Neural progenitor cell (in vitro differentiated cells): ENCODE measurements at places on chromosomes 3 and 15. TPM values are rescaled to one million over a fixed set of nuclear protein-coding genes. Genes with fewer than 3 reads are reported as not detected.

GRCh38 chr15:92083190-92083589 is 229.7 kb downstream of the SLCO3A1 start:
- H3K36me3 ChIP-seq = no peaks in the 10 kb centered on the region
- DNase-seq = no peak
- no peaks in the 10 kb centered on the region for H3K4me1 ChIP-seq
- H3K4me3 ChIP-seq = no peak overlapping the region
- H3K27ac ChIP-seq = no peak overlapping the region
- H3K27me3 ChIP-seq = no peaks in the 10 kb centered on the region

DNA sequence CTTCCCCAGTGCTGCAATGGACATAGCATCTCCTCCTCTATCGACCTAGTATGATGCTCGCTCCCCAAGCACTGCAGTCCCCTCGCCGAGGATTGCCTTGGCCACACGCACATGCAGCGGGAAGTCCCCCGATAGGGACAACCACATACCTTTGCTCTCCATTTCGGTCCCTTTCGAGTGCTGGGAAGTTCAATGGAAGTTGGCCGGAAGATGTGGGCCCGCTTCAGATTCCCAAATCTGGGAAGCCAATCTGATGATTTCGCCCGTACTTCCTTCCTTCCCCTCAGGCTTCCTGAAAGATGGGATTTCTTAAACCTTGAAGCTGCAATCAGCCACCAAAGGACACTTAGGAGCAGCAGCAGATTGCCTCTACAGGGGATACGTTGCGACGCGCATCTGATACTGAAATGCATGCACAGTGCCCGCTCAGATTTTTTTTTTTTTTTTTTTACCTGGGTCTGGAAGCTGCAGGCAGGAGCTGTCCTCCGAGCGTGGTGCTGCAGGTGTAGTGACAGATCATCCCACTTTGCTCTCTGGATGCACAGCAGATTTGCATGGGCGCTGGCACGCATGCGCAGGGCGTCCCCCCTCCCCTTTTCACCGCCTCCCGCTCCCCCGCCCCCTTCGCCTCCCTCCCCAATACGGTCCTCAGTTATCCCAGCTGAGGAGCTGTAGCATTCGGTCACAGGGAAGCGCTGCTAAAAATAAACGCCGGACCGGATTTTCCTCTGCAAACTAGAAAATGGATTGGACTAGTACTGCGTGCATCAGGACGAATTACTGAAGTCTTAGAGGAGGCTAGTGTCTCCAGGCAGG is at the start of gene FGF12:
Gene FGF12, minus strand, starts transcription at position 510 of the 816 bp plus-strand sequence.
- peaks cover 7% of the 10 kb centered on the region for H3K27me3 ChIP-seq
- H3K4me1 ChIP-seq = peaks cover 4% of the 10 kb centered on the region
- H3K36me3 ChIP-seq = no peaks in the 10 kb centered on the region
- peak; percentile 96 for DNase-seq
- no peak within 1 kb of the TSS for H3K27ac ChIP-seq

RASGRF1 gene
- total RNA-seq = 0.22 and 0.59 TPM in 2 replicates

CAMK2N2 gene
- total RNA-seq = 0.71 TPM in 1 of 2 replicates, not detected in the other

DNA sequence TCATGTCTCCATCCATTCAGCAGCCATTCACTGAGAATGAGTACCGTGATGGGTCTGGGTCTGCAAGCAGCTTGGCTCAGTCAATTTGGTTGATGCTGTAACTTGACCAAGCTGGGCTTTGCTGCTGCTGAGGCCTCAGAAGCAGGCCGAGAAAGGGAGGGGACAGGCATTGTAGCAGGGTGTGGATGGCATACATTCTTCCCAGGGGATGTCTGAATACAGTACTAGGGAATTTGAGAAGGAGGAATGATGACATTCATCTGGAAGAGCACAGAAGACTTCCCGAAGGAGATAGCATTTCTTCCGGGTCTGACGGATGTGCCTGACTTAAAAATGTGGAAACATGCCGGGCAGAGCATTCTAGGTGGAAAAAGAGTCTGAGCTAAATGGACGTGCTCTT is 105.3 kb upstream of the ADPGK start:
- DNase-seq = no peak
- no peaks in the 10 kb centered on the region for H3K36me3 ChIP-seq
- H3K4me1 ChIP-seq = no peaks in the 10 kb centered on the region
- no peak overlapping the region for H3K27ac ChIP-seq
- no peaks in the 10 kb centered on the region for H3K27me3 ChIP-seq

DNA sequence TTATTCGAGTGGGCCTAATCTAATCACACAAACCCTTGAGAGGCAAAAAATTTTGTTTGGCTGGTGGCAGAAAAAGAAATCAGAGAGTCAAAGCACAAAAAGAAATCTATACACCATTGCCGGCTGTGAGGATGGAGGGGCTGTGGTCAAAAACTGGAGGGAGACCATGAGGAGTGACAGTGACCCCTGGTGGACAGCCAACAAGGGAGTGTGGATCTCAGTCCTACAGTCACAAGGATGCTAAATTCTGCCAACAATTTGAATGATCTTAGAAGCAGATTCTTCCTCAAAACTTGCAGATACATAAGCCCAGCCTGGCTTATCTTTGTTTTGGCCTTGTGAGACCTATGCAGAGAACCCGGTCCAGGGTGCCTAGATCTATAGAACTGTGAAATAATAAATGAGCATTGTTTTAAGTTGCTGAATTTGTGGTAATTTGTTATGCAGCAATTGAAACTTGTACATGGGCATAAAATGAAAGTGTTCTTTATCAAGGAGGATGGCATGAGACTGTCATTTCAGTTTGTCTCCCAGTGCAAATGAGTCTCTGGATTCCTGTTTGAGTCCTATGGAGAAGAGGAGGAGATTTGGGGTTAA is 103.0 kb upstream of the ARHGEF26 start:
- no peaks in the 10 kb centered on the region for H3K27me3 ChIP-seq
- H3K36me3 ChIP-seq = no peaks in the 10 kb centered on the region
- peak; percentile 76 for DNase-seq
- H3K27ac ChIP-seq = no peak overlapping the region
- no peak overlapping the region for H3K4me3 ChIP-seq
- no peaks in the 10 kb centered on the region for H3K4me1 ChIP-seq

DNA sequence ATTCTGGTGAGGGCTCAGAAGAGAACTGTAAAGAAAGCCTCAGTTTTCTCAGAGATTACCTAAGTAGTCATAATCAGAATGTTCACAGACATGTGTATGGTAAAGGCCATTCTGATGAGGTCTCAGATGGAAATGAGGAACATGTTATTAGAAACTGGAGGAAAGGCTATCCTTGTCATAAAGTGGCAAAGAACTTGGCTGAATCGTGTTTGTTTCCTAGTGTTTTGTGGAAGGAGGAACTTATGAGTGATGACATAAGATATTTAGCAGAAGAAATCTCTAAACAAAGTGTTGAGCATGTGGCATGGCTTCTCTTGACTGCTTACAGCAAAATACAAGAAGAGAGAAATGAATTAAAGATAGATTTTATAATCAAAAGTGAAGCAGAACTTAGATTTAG is 12.8 kb upstream of the KLHL40 start:
- no peaks in the 10 kb centered on the region for H3K27me3 ChIP-seq
- no peaks in the 10 kb centered on the region for H3K36me3 ChIP-seq
- no peak overlapping the region for H3K27ac ChIP-seq
- no peaks in the 10 kb centered on the region for H3K4me1 ChIP-seq
- no peak overlapping the region for H3K4me3 ChIP-seq

GRCh38 chr3:133868186-133868585 is 27.5 kb downstream of the RAB6B start:
- DNase-seq = no peak
- no peak overlapping the region for H3K4me3 ChIP-seq
- H3K4me1 ChIP-seq = peaks cover 10% of the 10 kb centered on the region

ZDHHC23 gene
- 1.7 and 2.4 TPM in 2 replicates for total RNA-seq

DNA sequence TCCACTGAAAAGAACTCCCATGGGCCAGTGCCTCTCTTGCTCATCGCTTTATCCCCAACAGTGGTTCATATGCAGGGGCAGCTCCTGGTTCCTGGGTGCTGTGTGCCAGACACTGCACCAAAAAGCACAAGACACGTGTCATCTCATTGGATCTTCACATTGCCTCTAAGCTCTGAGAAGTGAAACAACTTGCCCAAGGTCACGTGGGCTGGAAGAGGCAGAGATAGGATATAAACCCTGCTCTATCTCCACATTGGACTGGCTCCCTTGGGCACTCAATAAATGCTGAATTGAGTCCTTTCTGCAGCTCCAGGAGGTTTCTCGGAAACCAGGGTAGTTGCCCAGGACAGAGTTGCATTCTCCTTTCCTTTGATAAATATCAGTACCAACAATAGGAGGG is 88.1 kb downstream of the SRGAP3 start:
- DNase-seq = no peak
- H3K4me3 ChIP-seq = no peak overlapping the region
- no peaks in the 10 kb centered on the region for H3K27me3 ChIP-seq
- H3K4me1 ChIP-seq = peaks cover 19% of the 10 kb centered on the region

DNA sequence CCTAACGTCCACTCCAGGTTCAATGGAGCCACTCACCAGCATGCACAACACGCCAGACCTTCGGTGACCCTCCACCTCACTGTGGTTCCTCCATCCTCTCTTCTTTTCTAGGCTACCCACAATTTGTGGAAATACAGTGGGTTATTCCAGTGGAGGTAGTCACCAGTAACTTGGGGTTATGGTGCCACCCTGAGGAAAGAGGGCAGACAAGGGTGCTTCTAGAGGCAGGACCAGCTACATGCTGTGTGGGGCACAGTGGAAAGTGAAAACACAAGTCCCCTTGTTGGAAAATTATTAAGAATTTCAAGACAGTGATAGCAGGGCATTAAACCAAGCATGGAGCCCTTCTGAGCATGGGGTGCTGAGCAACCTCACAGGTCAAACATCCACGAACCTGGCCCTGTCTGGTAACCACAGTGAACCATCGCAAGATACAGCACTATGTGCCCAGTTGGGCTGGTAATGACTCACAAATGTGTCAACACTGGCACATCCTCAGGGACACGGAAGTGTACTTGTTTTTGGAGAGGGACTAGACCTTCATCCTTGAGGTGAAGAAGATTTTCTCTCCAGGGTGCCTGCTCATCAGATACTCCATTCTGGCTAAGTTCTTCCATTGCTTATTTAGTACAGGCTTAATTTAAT is 166.7 kb downstream of the STT3B start:
- no peaks in the 10 kb centered on the region for H3K27me3 ChIP-seq
- H3K36me3 ChIP-seq = no peaks in the 10 kb centered on the region
- H3K4me1 ChIP-seq = peaks cover 8% of the 10 kb centered on the region
- no peak overlapping the region for H3K4me3 ChIP-seq
- no peak for DNase-seq

DNA sequence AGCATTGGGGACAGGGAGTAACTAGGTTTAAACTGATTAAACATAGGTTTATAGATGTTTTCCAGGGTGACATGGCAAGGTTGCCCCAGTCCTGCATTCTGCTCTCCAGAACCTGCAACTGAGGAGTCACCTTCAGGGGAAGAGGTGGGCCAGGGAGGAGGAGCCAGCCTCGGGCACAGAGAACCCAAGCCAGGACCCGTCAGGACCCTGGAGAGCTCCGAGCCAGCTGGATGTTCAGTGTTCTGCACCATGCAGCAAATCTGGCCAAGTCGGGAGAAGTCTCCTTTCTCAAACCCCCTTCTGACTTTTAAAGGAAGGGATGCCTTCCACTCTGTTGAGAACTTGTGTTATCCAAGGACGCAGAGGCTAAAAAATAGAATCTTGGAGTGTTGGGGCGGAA is 62.1 kb upstream of the SLC6A11 start:
- no peak overlapping the region for H3K4me3 ChIP-seq
- H3K27ac ChIP-seq = no peak overlapping the region
- H3K36me3 ChIP-seq = no peaks in the 10 kb centered on the region
- peaks cover 78% of the 10 kb centered on the region for H3K27me3 ChIP-seq
- H3K4me1 ChIP-seq = no peaks in the 10 kb centered on the region

IL16 gene
- total RNA-seq = 0.09 TPM in 1 of 2 replicates, not detected in the other

BSN gene
- 0.17 and 0.53 TPM in 2 replicates for total RNA-seq

DNA sequence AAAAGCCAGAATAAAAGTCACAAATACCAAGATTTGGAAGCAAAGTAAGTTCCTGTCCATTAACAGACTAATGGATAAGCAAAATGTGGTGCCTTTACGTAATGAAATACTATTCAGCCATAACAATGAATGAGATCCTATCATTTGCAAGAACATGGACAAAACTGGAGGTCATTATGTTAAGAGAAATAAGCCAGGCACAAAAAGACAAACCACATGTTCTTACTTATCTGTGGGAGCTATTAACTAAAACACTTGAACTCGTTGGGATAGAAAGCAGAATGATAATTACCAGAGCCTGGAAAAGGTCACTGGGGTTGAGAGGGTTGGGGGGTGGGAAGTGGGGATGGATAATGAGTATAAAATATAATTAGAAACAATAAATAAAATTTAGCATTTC is 1015.9 kb downstream of the OTOL1 start:
- H3K4me3 ChIP-seq = no peak overlapping the region
- DNase-seq = no peak
- H3K27ac ChIP-seq = no peak overlapping the region

PRSS50 gene
- 0.28 and 1.9 TPM in 2 replicates for total RNA-seq

ARGFX gene
- total RNA-seq = not detected in 2 replicates

- H3K4me1 ChIP-seq = peaks cover 13% of the 10 kb centered on the region
- no peak overlapping the region for H3K4me3 ChIP-seq
- no peaks in the 10 kb centered on the region for H3K36me3 ChIP-seq
- H3K27me3 ChIP-seq = no peaks in the 10 kb centered on the region
- no peak for DNase-seq
Measured at GRCh38 chr3:23590424-23591273, 215.1 kb upstream of the UBE2E1 start.

- H3K36me3 ChIP-seq = no peaks in the 10 kb centered on the region
- H3K4me3 ChIP-seq = no peak overlapping the region
- H3K4me1 ChIP-seq = no peaks in the 10 kb centered on the region
- H3K27ac ChIP-seq = no peak overlapping the region
- no peak for DNase-seq
Measured at GRCh38 chr3:100602506-100603444, 6.6 kb upstream of the ADGRG7 start.

GRCh38 chr15:72616491-72617210 is 37.8 kb upstream of the GOLGA6B start:
- H3K4me1 ChIP-seq = peaks cover 15% of the 10 kb centered on the region
- H3K27ac ChIP-seq = no peak overlapping the region
- no peak for DNase-seq

RPL14 gene
- 467 and 948 TPM in 2 replicates for total RNA-seq

THAP10 gene
- 8.0 and 8.6 TPM in 2 replicates for total RNA-seq

- no peak overlapping the region for H3K4me3 ChIP-seq
- H3K27ac ChIP-seq = no peak overlapping the region
- no peaks in the 10 kb centered on the region for H3K36me3 ChIP-seq
- no peaks in the 10 kb centered on the region for H3K27me3 ChIP-seq
- no peak for DNase-seq
Measured at GRCh38 chr15:94290730-94291129, 59.4 kb downstream of the MCTP2 start.
